Muscle of arm (tissue), 14 donors: ENCODE measurements at places on chromosomes 7 and 10.

GRCh38 chr10:25852364-25852941 is 81.6 kb upstream of the MYO3A start:
- no peak for DNase-seq

DNA sequence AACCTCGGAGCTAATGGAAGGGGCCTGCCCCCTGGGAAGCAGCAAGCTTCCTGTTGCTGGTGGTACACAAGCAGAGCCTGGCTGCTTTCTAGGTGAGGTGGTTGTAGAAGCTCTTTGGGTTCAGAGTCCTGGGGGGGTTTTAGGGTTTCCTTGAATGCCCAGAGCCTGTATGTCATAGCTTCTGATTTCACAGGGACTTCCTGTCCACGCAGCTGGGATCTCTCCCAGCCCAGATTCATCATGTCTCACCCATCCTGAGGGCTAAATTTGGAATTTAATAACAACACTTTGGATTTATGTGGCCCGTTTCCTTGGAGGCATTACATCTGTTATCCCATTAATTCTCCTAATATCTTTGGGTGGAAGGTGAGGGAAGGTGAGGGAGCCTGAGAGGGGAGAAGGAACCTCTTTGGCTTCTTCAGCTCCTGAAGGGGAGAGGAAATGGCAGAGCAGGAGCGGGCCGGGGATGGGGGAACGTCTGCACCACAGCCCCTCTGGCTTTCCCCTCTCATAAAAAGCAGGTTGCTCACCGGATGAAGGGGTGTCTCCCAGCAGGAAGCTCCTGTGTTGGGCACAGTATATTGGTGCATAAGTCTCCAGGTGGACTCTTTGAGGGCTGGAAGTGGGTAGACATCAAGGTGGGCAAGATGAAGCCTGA is 19.7 kb downstream of the RPS24 start:
- DNase-seq = no peak

DNA sequence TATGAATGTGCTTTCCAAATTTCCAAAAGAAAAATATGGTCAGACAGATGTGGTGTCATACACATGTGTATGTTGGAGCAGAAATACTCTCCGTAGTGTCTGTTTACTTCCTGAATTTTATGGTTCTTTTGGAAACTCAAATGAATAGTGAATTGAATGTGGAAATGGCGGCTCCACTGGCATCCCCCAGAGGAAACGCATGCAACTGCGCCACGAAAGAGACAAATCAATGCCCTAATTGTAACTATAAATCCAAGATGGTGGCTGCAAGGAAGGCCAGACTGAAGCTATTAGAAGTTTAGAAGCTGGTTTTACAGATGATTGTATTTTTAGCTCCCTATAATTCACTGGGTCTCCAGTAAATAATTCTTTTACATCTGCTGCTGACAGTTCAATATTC is 246.7 kb downstream of the FGFR2 start:
- no peak for DNase-seq

GRCh38 chr10:110387983-110388686 is 83.4 kb upstream of the SMNDC1 start:
- no peak for DNase-seq

DNA sequence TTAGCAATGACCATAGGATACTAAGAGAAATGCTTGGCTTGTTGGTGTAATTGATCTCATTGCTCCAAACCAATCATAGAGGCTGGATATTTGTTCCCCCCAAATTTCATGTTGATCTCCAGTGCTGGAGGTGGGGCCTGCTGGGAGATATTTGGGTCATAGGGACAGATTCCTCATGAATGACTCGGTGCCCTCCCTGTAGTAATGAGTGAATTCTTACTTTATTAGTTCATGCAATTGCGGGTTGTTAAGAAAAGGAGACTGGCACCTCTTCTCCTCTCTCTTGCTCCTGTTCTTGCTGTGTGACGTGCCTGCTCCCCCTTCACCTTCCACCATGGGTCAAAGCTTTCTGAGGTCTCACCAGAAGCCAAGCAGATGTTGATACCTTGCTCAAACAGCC is 630.1 kb downstream of the CALN1 start:
- no peak for DNase-seq

DNA sequence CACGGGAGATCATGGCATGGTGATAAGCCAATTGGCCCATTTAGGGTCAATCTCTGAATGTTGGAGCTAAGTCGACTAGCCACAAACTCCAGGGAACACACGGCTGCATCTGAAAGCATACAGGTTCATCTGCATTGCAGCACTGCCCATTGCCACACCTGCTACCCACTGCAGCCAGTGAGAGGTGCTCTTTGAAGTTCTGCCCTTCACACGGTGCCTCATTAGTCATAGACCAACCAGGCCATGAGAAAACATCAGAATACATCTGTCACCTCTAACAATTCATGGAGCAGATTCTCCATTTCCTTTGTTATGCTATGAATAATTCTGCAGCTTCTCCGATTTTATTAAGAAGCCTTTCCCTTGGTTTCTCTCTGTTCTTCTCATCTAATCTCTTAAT is 65.7 kb upstream of the FAM204A start:
- DNase-seq = no peak

- DNase-seq = no peak
Measured at GRCh38 chr7:95251966-95252365, 72.4 kb downstream of the PON1 start.

- DNase-seq = no peak
Measured at GRCh38 chr10:69056129-69056528, 31.8 kb upstream of the SRGN start.

- DNase-seq = no peak
Measured at GRCh38 chr10:90993340-90993739, 72.5 kb upstream of the ANKRD1 start.

- DNase-seq = no peak
Measured at GRCh38 chr10:88129013-88129412, 265.6 kb downstream of the PTEN start.

DNA sequence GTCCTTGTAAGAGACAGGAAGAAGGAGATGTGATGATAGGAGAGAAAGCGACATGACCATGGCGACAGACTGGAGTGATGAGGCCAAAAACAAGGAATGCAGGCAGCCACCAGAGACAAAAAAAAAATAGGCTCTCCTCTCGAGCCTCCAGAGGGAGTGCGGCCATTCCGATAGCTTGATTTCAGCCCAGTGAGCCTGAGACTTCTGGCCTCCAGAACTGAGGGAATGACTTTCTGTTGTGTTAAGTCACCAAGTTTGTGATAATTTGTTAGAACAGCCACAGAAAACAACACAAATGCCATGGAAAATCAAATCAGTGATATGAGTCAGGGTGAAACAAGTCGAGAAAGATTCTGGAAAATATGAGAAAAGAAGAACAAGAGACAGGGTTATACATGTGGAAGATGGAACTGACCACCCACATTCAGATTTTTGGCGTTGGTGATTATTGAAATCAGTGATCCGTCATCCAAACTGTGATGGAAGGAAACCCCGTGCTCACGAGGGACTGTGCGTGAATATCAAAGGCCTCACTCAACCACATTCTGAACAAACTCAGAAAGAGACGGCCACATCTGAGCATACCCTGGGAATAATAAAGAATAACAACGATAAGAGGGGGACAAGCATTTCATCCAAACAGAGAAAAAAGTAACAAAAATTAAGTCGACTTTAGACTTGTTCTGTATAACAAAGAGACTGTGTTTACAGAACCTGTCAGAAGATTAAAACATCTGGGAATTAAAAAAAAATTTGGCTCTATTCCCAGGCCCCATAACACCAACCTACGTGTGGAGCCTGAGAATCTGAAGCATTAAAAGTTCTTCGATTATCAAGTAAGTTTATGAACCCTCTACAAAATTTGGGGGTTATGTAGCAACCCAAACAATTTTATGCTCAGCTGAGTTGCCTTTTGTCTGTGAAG is 72.1 kb downstream of the EEPD1 start:
- DNase-seq = no peak

DNA sequence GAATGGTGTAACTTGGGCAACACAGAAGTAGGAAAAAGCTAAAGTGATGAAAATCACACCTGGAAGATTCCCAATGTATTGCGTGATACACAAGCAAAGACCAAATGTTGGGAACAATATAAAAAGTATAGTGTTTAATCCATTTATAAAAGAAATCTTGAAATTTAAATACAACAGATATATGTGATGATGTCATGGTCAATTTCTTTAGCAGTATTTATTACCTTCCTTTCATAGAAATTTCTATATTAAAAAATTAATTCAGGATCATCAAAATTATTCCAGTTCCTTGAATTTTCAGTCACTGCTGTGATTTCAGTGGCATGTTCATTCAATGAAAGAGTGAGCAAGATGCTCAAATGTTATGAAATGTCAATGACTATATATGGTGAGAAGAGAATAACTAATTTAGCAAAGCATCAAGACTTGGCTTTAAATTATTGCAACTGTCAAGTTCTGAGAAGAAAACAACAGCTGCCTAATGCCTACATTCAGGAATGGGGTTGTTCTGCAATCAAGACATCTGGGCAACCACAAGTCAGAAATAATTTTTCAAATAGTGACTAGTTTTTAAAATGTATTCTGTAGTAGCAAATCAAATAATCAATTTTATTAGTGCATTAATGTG is 308.8 kb downstream of the SEMA3D start:
- DNase-seq = no peak

- no peak for DNase-seq
Measured at GRCh38 chr10:86212391-86212700, 154.2 kb downstream of the GRID1 start.

DNA sequence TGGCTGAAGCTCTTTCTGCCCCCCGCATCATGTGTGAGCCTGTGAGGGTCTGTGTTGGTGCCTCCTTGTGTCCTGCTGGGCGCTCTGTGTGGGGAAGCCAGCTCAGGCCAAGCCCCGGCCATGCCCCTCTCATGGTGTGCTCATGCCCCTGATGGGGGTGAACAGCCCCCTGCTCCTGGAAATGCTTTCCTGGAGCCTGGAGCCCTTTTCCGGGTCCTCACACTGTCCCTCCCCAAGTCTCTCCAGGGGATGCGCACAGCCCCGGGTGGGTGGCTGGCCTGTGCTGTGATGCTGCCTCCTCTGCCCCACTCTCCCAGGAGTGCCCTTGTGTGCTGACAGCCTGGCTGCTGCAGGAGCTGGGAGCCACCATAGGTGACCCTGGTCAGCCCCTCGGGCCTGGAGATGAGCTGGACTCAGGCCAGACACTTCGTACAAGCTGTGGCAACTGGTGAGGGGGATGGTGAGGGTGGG is 20.8 kb upstream of the ZNF862 start:
- DNase-seq = no peak

- no peak for DNase-seq
Measured at GRCh38 chr10:30228417-30229036, 120.6 kb downstream of the MTPAP start.

DNA sequence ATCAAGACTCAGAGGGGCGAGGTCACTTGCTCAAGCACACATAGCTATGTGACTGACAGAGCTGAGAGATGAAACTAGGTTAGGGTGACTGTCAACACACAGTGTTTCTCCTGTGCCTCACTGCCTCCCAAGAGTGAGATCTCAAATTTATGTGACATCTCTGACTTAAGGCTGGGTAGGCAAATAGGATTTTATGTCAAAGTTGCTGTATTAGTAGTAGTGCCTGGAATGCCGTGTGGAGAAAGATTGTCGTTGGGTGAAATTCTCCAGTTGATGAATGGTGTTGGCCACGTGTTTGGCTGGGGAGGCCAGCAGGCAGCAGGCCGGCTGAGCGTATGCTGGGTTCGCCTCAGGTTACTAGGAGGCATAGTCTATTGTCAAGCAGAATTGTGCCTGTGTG is 148.3 kb upstream of the BMPER start:
- DNase-seq = no peak

DNA sequence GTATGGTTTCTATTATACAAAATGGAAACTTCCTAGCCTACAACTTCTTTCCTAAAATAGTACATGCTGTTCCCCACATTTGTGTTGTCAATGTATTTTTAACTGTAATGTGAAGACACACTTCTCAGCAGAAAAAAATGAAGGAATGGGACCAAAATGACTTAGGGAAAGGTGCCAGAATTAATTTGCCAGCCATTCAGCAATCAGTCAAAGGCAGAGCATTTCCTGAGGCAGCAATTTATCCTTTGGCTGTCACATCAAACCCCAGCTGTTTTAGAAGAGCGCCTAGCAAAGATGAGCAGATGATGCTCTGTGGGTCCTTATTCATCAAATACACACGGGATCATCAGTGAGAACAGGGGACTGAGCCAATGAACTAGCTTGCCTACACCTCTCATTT is 592.5 kb downstream of the KCNMA1 start:
- no peak for DNase-seq

DNA sequence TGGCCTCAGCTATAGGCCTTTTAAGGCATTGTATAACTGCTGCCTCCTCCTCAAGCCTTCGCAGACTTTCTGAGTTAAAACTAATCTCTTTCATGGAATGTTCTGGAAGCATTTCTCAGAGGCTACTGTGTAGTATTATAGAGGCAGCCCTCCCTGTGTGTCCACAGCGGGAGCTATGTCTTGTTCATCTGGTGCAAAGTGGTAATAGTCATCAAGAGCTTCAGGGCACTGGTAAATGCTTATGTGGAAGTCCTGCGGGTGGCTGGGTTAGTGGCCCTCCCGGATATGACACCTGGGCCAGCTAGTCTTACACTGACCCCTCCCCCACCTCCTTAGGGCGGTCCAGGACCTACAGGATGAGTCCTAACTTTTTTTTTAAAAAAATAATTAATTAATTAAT is 2.2 kb upstream of the ABHD11 start:
- DNase-seq = no peak

DNA sequence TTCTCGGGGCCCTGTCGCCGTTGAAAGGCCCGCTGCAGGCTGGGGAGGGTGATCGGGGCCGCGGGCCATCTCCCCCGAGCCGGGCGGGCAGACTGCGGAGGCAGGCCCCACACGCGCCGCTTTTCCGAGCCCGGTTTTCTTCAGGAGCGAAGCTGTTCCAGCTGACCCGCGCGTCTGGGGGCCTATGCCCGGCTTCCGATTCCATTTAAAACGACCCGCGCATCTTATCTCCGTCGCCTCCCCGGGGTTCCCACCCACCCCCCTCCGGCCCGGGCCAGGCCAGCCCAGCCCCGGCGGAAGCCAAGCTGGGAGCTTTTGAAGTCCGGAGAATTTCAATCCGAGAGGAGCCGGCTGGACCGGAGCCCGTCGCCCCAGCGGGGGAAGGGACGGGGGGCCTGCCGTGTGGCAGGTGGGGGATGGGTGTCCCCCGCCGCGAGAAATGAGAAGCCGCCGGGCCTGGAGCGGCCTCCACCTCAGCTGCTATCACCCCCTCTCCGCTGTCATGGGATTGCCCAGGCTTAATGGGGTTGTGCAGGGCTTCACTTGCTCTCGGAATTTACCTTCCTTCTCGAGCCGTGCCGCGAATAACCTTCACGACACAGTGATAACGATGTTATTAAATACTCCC is 3.1 kb upstream of the EVX1 start:
- no peak for DNase-seq

DNA sequence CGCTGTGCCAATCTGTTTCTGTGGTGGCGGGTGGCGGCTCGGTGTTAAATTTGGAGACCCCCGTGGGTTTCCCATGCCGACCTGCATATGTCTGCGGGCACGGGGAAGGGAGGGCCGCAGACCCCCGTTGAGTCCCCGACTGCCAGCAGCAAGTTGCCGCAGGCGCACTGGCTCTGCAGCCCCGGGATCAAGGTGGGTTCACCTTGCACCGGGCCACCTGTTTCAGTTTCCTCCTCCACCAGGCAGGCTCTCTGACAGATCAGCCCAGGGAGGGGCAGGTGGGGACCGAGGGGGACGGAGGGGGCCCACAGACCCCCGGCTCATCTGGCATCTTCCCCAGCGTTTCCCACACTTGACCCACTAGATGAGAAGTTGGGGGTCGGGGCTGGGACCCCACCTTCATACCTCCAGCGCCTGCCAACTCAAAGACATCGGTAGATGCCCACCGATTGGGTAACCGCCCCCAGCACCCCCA is 95.9 kb downstream of the CUX1 start:
- DNase-seq = no peak

GRCh38 chr10:103905441-103905840 is 12.5 kb downstream of the STN1 start:
- DNase-seq = no peak
